ENCODE measurements at places on chromosomes 5 and 9.

DNA sequence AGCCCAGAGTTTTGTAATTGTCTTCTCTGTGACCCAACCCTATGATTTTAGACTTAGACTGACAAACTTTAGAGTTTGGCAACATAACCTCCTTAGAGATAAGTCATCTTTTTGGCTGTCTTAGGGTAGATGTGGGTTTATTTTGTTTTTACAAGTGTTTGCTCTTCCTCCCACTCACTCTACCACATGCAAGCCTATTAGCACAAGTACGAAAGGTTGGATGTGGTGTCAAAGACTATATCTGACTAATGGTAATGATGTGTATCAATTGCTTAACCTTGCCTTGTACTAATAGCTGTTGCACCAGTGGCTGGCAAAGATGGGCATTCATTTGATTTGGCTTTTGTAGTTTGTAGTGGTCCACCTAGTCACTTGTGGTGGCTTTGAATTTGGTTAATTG, 46.5 kb downstream of the SLC25A46 start:
- no peak for DNase-seq

DNA sequence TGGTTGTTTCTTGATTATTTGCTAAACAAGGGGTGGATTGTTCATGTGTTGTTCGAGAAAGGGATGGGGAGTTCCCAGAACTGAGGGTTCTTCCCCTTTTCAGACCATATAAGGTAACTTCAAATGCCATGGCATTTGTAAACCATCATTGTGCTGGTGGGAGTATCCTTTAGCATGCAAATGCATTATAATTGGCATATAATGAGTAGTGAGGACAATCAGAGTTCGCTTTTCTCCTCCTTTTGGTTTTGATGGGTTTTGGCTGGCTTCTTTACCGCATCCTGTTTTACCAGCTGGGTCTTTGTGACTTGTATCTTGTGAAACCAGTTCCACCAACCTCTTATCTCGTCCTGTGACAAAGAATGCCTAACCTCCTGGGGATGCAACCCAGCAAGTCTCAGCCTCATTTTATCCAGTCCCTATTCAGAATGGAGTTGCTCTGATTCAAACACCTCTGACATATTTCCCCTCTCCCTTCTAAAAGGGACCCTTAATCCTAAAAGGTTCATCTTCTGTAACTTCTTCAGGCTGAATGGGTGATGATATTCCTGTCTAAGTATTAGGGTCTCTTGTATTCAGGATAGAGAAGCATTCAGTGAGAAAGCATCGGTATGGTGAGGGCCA, 8.7 kb upstream of the FBN2 start:
- no peak for DNase-seq

GRCh38 chr9:80968611-80969010, 720.7 kb downstream of the TLE1 start:
- no peak for DNase-seq

- no peak for DNase-seq
Observed at GRCh38 chr5:131196331-131196730, 25.6 kb downstream of the LYRM7 start.

DNA sequence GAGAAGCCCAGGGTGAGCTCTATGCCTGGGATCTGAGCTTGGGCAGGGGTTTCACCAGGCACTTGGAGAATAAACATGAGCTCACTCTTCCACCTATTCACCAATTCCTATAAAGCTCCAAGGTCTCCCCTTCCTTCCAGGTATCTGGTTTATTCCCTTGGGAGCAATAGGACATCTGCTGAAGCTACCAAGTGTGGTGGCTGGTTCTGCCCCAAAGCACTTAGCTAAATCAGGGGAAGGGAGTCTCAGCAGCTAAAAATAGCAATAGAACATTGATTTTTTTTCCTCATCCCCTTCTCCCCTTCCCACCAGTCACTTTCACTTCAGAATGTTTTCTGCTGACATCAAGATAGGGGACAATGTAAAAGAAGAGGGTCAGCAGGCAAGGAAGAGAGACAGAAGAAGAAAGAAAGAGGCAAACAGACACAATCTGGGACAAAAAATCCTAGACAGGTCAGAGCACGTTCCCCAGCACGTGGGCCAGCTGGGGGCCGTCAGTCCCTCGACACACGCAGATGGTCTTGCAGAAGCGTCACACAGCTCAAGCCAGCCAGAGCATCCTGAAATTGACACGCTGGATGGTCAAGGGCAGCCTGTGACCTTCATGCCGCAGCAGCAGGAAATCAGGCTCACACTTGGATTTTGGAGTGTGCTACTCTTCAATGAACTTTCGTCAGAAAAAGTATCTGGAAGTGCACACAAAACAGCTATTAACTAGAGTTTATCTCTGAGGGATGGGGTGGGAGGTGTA, 176.0 kb downstream of the ZNF608 start:
- DNase-seq, result no peak

DNA sequence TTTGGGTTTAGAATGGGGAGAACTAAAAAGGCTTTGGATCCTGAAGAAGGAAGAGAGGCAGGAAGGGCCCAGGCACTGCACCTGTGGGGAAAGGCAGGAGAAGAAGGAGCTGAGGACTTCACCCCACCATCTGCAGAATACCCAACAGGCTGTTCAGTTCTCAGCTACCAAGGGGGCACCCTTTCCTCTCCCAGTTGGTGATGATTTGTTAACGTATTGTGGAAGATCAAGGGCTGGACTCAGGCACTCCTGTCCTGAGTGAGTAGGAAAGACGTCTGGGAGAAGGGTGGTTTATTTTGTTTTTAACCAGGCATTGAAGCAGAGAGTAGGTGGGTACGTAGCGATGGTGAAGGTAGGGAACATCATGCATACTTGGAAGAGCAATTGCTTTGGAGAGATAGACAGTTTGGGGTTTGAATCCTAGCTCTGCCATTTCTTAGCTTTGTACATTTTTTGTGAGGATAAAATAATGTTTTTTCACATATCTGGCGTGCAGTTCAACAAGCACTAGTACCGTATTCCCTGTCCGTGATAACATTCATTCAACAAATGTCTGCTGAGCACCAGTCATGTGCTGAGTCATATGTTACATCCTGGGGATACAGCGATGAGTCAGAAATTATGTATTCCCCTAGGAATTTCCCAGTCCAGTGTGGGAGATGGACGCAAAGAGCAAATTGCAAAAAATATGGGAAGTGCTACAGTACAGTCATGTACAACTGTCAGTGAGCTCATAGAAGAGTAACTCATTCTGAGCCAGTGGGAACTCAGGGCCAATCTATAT, 2.1 kb downstream of the MSANTD3 start:
- peak; percentile 97 for DNase-seq

DNA sequence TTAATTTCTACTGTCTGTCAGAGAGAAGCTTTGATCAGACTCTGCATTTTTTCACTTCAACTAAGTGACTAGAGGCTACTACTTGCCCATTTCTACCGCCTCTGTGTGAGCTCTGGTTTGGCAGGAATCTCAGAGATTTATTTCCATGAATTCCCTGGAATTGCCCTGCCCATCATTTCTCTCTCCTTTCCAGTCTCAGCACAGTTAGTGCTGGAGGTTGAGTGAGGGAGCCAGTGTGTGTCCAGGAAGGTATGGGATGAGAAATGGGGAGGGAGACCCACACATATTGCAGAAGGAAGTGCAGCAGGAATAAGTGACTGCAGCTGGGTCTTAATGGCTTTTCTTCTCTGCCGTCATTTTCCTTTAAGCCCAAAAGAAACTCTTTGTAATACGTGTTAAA, 443.1 kb upstream of the ZNF462 start:
- no peak for DNase-seq

GRCh38 chr5:68251386-68251785, 35.8 kb downstream of the PIK3R1 start:
- DNase-seq, result no peak

GRCh38 chr5:168301593-168302390, 10.3 kb downstream of the WWC1 start:
- peak; percentile 82 for DNase-seq

DNA sequence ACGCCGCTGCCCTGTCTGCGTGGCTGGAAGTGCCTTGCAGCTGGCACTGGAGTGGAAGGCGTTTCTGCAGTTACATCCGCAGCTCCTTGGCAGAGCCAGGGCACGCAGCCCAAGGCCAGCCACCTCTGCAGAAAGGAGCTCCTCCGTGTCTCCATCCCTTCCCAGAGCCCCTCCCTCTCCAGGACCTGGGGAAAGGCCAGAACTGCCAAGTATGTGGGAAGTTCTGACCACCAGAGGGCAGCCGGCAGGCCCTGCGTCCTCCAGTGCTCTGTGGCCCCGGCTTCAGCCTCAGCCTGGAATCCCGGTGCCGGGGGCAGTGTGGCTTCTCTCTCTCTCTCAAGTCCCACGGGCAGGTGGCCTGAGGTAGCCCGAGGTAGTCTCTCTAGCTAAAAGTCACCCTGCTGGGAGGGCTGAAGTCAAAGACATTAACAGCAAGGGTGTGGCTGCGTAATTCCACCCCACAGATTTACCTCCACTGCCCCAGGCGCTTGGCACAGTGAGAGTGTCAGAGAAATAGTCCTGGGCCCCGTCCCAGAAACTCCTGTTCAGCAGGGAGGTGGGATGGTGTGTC, 101.7 kb upstream of the FCN2 start:
- DNase-seq, result peak; percentile 23

DNA sequence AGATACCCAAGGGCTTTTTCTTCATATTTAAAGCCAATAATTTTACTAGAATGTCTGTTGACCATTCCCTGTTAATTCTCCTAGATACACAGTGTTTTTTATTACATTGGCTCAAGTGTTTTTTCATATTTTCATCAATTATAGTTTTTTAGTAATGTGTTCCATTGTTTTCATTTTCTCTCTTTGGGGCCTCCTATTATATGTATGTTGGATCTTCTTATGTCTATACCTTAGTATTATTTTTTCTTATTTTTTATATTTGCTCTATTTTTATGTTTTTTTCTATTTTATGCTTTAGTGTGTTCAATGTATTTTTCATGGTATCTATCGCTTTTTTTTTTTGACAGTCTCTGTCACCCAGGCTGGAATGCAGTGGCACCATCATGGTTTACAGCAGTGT, 7.5 kb downstream of the KIAA1958 start:
- no peak for DNase-seq

DNA sequence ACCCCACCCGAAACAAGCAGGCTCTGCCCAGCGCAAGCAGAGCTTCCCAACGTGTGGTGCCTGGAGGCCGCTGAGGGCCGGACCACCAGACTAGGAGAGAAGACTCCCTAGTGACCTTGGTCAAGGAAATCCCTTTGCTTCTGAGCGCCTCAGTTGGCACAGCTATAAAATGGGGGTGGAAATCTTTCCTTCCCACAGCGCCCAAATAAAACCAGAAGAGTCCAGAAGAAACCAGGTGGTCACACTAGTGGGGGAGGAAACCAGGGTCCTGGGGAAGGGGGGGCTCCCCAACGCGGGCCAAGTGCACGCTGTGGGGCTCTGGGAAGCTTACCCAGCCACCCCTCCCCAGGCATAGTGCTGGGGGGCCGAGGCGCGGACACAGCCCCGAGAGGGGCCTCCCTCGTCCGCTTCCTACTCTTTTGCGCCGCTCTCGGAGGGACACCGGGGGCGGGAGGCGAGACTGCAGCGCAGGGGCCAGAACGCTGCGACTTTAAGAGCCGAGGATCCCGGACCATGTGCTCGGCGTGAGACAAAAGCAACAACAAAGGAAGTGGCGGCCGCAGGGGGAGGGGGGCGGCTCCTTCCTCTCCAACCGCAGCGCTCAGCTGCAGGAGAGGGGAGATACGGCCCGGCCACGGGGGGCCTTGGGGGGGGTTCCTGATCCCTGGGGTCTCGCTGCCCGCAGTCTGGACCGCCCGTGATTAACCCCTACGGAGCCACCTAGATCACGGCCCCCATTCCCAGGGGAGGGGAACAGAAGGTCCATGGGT, 885 bp downstream of the RNF44 start:
- peak; percentile 68 for DNase-seq

DNA sequence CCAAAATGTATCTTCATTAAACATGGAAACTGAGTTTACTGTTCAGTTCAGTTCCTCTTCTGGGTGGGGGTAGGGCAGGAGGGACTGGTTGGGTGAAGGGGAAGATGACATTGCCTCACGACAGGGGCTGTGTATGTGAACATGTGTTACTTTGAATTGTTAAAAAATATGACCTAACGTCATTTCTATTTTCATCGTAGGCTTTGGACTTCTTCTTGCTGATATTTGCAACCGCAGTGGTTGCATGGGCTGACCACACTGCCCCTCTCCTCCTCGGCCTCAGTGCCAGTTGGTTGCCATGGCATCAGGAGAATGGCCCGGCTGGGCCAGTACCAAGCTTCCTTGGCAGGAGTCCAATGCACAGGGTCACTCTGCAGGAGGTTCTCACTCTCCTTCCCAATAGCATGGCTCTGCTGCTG, 41.5 kb downstream of the HACD4 start:
- no peak for DNase-seq

- DNase-seq, result no peak
Observed at GRCh38 chr9:114837923-114838322, 32.1 kb upstream of the TNFSF15 start.

DNA sequence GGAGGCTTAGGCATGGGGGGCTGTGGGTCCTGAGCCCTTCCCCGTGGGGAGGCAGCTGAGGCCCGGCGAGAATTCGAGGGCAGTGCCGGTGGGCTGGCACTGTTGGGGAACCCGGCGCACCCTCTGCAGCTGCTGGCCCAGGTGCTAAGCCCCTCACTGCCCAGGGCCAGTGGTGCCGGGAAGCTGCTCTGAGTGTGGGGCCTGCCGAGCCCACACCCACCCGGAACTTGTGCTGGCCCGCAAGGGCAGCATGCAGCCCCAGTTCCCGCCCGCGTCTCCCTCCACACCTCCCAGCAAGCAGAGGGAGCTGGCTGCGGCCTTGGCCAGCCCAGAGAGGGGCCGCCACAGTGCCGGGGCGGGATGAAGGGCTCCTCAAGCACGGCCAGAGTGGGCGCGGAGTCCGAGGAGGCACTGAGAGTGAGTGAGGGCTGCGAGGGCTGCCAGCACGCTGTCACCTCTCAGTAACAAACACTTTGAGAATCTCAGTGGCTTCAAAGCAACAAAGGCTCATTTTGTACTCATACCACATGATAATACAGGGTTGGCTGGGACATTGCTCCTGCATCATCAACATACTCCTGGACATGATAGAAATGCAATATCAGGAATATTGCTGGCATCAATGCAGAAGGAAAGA, 265.7 kb upstream of the ANKRD55 start:
- no peak for DNase-seq

GRCh38 chr9:126965541-126966428, 51.2 kb downstream of the RALGPS1 start:
- DNase-seq, result peak; percentile 55

- DNase-seq, result peak; percentile 75
Observed at GRCh38 chr9:109349421-109349846, 28.6 kb upstream of the EPB41L4B start.

DNA sequence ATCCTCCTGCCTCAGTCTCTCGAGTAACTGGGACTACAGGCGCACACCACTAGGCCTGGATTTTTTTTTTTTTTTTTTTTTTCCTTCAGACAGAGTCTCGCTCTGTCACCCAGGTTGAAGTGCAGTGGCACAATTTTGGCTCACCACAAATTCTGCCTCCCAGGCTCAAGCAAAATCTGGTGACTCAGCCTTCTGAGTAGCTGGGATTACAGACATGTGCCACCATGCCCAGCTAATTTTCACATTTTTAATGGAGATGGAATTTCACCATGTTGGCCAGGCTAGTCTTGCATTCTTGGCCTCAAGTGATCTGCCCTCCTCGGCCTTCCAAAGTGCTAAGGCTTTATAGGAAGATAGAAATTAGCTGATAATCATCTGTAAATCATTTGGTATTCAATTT, 43.9 kb downstream of the NSA2 start:
- no peak for DNase-seq

Measured in ACHN (cell line).